Memory B cell (primary cell): ENCODE measurements at places on chromosomes 16 and 17.

GRCh38 chr16:569445-570254, at the start of gene PIGQ:
TSS of gene PIGQ (plus strand) at chr16:569968. CDS start at chr16:574075, 4,107 bp downstream.
- peak; percentile 69 for DNase-seq

GRCh38 chr17:29642171-29642611, 19.5 kb upstream of the CORO6 start:
- DNase-seq: no peak

GRCh38 chr16:72474501-72475123, 302.7 kb upstream of the PMFBP1 start:
- DNase-seq: no peak

DNA sequence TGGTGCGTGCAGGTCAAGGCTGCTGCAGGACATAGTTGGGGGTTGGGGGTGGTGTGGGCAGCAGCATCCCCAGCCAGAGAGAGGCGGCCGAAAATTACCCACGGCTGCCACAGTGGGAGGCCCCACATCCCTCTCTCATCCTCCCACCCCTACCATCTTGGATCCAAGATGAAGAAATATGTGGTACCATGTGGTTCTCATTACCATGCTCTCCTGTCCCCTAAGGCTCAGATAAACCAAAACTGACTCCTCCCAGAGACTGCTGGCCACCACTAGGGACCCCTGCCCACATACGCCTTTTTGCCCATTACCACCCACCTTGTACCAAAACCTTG, 120.4 kb downstream of the HIC1 start:
- no peak for DNase-seq

- peak; percentile 71 for DNase-seq
Measured at GRCh38 chr17:50507871-50508572, at the start of gene MYCBPAP. TSS of gene MYCBPAP (plus strand) at chr17:50508439. CDS start at chr17:50508675, 236 bp downstream.

DNA sequence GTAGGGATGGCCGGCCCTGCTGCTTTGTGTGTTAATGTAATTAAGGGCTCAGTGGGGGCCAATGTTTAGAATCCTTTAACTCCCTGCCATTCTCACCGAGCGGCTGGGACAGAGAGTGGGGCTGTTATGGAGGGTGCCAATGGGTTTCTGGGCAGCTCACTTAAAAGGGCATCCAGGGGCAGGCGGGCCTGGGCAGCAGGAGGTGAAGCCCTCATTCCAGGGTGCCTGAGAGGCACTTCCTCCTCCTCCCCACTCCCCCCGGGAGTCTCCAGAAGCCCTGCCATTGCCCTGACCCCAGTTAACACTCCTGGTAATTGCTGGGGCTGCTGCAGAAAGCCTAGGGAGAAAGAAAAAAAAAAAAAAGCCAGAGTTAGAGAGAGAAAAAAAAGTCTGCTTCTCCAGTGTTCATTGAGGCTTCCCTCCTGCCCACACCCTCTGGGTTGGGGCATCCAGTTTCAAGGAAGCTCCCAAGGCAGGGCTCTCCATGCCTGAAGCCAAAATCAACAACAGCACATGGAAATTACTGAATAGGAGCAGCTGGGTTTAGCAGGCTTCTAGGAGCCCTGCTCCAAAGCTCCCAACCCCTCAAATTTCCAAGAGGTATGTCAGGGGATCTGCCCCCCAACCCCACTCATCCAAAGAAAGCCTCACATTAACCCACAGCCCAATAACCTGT, 28.0 kb downstream of the CUEDC1 start:
- DNase-seq: no peak

- no peak for DNase-seq
Measured at GRCh38 chr16:17389384-17389783, 81.4 kb downstream of the XYLT1 start.

- peak; percentile 5 for DNase-seq
Measured at GRCh38 chr16:30122604-30123160, 338 bp downstream of the MAPK3 start.

- no peak for DNase-seq
Measured at GRCh38 chr17:74012465-74012864, 191.0 kb upstream of the RPL38 start.

- DNase-seq: no peak
Measured at GRCh38 chr17:57403236-57403635, 146.9 kb downstream of the MSI2 start.

DNA sequence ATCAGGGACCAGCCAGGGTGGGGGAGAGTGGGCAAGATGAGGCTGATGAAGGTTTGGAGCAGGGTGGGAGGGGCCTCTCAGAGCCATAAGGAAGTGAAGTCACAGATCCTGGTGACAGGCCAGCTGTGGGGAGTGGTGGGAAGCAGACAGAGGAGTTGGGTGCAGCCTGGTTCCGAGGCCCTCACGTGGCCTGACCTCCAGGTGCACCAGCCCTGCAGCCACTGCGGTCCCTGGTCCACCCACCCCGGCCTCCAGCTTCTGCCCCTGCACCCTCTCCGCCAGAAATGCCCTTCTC, 3.9 kb upstream of the ZFPM1 start:
- no peak for DNase-seq

DNA sequence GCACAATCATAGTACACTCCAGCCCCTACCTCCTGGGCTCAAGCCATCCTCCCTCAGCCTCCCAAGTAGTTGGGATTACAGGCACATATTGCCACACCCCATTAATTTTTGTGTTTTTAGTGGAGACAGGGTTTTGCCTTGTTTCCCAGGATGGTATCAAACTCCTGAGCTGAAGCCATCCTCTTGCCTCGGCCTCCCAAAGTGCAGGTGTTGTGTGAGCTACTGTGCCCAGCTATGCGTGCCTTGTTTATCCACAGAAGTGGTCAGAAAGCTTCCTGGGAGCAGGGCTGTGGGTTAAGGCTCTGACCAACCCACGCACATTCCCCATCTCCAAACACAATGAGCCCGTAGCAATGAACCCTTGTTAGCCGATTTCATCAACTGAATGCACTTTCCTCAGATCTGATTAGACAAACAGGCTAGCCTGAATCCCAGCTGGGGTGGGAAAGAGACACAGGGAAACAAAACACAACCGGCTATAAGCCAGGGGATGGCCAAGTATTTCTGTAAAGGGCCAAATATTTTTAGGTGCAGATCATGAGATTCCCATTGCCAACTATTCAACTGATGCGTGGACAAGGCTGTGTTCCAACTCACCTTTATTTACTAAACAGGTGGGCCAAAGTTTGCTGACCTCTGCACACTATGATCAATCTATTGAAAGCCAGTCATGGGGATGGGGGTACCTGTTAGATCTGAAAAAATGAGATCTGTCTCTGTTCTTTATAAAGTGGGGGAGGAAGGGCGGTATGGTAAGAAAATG, 193.6 kb downstream of the CPPED1 start:
- DNase-seq: no peak

DNA sequence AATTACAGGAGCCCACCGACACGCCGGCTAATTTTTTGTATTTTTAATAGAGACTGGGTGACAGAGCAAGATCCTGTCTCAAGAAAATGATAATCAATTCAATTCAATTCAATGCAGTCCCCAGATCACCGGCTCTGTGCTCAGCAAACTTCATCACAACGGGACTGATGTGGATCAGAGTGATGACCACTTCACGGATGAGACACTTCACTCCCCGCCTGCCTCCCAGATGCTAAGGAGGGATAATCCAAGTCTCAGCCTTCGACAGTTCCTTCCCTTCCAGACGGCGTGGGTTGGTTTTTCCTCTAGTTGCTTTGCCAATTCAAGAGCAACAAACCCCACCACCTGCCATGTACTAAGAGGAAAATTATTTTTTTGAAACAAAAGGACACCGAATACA, 93.8 kb downstream of the ZDHHC7 start:
- DNase-seq: no peak
